ENCODE measurements at places on chromosomes 16 and 17. TPM values are rescaled to one million over a fixed set of nuclear protein-coding genes. Genes with fewer than 3 reads are reported as not detected.

GRCh38 chr16:89090182-89090630, 3.4 kb upstream of the ACSF3 start:
- no peak overlapping the region for H3K4me3 ChIP-seq
- H3K27me3 ChIP-seq, result peaks cover 50% of the 10 kb centered on the region
- H3K36me3 ChIP-seq, result no peaks in the 10 kb centered on the region

DNA sequence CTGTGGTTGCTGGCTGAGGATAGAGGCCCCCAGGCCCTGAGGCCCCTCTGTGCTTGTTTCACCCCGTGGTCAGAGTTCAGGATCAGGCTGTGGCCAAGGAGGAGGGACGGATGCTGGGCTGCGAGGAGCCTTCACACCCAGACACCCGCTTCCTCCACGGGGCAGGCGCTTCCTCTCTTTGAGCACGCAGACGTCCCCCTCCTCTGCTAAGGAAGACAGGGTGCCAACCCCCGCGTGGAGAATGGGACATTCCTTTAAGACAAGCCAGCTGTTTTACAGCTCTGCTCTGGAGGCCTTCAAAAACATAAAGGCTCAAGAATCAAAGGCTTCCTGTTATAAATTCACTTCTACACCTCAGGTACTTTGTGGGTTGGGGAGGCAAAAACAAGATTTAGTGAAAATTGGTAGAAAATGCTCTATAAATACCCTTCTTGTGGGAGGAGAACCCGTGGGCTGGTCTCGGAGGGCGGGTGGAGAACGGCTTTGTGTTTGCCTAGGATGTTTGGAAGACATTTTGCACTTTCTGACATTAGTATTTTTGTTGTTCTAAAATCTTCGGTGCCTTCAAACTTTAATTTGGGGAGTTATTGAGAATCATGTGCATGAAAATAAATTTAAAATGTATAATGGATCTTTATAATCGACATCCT, 60.8 kb upstream of the FOXF1 start:
- H3K36me3 ChIP-seq, result no peaks in the 10 kb centered on the region
- no peak for DNase-seq
- H3K27me3 ChIP-seq, result no peaks in the 10 kb centered on the region

Gene LRRC3C
- not detected for total RNA-seq

Gene BCAR1
- total RNA-seq, result 17.8 TPM

Gene PRCD
- not detected for total RNA-seq
